ENCODE measurements at places on chromosomes 1 and 21. TPM values are rescaled to one million over a fixed set of nuclear protein-coding genes. Genes with fewer than 3 reads are reported as not detected.

Gene MRTO4
- 54.5 TPM for total RNA-seq

- no peak overlapping the region for H3K27ac ChIP-seq
- H3K4me3 ChIP-seq = no peak overlapping the region
Measured at GRCh38 chr1:156973417-156973816, 53.0 kb downstream of the LRRC71 start.

GRCh38 chr1:175824079-175824478 is 80.7 kb upstream of the TNR start:
- no peak overlapping the region for H3K4me3 ChIP-seq
- DNase-seq = peak; percentile 50
- H3K4me1 ChIP-seq = no peaks in the 10 kb centered on the region
- no peaks in the 10 kb centered on the region for H3K36me3 ChIP-seq
- H3K27ac ChIP-seq = no peak overlapping the region

GRCh38 chr1:113835686-113836290 is 23.5 kb upstream of the RSBN1 start:
- H3K27me3 ChIP-seq = no peaks in the 10 kb centered on the region
- H3K36me3 ChIP-seq = no peaks in the 10 kb centered on the region

GRCh38 chr1:214793708-214794107 is 190.7 kb downstream of the CENPF start:
- DNase-seq = no peak
- no peaks in the 10 kb centered on the region for H3K27me3 ChIP-seq
- no peaks in the 10 kb centered on the region for H3K36me3 ChIP-seq
- no peak overlapping the region for H3K4me3 ChIP-seq
- no peak overlapping the region for H3K27ac ChIP-seq

DNA sequence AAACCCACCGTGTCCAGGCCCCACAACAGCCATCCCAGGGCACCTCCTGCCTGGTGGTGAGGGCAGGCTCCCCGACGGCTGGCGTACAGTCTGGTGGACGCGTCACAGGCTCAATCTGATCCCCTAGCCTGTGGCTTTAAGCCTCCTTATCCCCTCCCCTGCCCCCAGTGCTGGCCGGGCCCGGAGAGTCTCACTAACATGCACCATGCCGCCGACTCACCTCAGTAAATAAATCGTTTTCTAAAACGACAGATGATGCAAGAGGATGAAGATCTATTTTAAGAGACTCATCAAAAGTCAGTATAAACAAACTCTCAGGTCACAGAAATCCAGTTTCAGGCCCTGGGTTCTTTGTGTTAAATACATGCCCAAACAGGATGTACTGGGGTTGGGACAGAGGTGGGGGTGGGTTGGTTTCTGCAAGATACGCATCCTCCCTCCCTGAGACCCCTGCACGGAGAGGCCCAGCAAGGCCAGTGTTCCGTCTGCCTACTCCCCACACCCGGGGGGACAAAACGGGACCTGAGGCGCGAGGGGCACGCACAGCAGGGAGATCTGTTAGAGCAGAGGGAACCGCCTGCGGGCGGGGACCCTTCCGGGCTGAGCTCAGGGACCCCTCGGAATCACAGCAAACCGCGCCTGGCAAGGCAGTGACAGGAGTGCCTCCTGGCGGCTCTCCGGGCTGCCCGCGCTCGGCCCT is 3.1 kb downstream of the PANK4 start:
- H3K27ac ChIP-seq = no peak overlapping the region
- H3K27me3 ChIP-seq = peaks cover 13% of the 10 kb centered on the region

DNA sequence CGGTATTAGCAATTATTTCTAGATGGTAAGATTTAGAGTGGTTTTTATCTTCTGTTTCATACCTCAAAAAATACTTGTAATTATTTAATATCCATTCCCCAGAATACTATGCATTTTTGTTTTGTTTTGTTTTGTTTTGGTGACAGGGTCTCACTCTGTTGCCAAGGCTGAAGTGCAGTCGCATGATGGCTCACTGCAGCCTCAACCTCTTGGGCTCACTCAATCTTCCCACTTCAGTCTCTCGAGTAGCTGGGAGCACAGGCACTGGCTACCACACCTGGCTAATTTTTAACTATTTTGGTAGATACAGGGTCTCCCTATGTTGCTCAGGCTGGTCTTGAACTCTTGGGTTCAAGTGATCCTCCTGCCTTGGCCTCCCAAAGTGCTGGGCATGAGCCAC is 252.7 kb downstream of the AKT3 start:
- H3K4me1 ChIP-seq = no peaks in the 10 kb centered on the region
- DNase-seq = no peak
- no peak overlapping the region for H3K4me3 ChIP-seq
- no peaks in the 10 kb centered on the region for H3K27me3 ChIP-seq
- no peak overlapping the region for H3K27ac ChIP-seq

GRCh38 chr21:46215436-46216131 is 13.0 kb downstream of the LSS start:
- peaks cover 10% of the 10 kb centered on the region for H3K36me3 ChIP-seq
- no peak overlapping the region for H3K27ac ChIP-seq
- no peak overlapping the region for H3K4me3 ChIP-seq
- H3K27me3 ChIP-seq = no peaks in the 10 kb centered on the region
- H3K4me1 ChIP-seq = no peaks in the 10 kb centered on the region
- DNase-seq = no peak

- peaks cover 6% of the 10 kb centered on the region for H3K4me1 ChIP-seq
- no peaks in the 10 kb centered on the region for H3K27me3 ChIP-seq
- H3K36me3 ChIP-seq = peaks cover 2% of the 10 kb centered on the region
Measured at GRCh38 chr1:151048645-151049032, 1.1 kb downstream of the C1orf56 start.

Gene PTGER3
- total RNA-seq = 1.2 TPM

Data from H1 (cell line).